NCI-H1105 treated with DMSO at 0.1 percent for 48 hours (cell line): ENCODE measurements at places on chromosomes 5 and 9.

DNA sequence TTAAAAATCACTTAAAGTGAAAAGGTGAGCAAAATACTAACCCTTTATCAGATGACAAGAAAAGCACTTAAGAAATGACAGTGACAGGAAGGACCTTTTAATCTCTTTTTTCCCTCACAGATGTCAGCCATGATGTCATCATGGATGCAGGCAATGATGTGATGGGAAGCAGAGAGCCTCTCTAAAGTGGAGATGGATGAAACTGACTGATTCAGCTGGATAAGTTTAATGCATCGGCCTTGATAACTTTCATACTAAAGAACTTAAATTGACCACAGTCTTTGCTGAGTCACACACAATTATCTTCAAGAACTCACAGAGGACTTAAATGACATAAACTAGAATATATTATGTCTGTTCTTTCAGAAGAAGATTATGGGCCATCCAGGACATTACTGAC lies 153.2 kb upstream of the FGF10 start:
- DNase-seq: no peak

- no peak for DNase-seq
Measured at GRCh38 chr5:151128817-151129216, 28.8 kb downstream of the ANXA6 start.

DNA sequence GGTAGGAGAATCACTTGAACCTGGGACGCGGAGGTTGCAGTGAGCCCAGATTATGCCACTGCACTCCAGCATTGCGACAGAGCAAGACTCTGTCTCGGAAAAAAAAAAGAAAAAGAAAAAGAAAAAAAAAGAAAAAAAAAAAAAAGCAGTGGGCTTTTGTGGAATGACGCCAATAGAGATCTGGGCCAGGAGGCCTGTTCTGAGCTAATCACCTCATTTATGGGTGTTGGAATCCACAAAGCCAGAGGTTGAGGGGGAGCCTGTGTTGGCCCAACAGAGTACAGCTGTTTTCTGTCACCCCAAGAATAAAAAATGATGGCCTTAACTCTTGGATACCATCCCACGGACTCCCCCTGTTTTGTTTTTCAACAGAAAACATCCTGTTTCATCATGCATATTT lies 18.5 kb downstream of the OSTF1 start:
- no peak for DNase-seq

DNA sequence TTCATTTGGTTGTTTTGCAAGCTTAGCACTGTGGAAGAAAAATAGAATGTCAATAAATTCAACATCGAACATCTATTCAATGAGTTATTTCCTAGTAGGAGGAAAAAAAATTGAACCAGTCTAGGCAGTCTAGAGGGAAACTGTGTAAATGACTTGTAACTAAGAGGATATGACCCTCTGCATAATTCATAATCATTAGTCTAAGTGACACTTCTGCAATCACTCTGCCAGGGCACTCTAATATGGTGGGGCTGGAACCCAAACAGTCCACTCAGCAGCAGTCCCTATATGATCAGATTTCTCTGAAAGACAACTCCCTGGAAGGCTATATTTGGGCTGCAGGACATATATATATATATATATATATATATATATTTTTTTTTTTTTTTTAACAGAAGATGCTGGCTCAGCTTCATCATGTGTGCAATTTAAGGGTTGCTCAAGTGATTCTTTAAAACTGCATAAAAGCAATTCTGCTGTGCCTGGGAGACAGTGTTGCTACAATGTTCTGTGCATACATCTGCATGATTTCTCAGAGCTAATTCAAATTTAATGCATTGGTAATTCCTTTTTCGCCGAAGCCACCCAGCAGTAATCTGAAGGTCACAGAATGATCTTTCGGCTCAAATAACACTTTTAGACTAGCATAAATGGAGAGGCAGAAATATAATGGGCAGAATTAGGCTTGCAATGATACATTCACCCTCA lies 482.1 kb upstream of the ZNF608 start:
- DNase-seq: no peak

DNA sequence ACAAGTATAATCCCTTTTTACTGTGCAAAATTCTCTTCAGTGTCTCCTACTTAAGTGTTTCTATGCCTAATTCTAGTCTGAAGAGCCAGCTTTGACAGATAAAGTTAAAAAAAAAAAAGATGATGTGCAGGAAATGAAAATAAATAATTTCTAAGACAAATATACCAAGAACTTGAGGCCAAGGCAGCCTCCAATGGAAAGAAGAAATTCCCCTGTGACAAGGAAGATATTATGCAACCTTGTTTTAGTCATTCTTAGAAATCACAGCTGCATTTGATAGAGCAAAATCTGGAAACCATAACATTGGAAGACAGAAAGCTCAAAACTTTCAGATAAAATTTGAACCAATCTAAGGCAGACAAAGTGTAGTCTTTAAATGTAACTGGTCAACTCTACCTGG lies 375.9 kb upstream of the TLE4 start:
- DNase-seq: no peak

GRCh38 chr5:173557123-173557903 lies 59.1 kb downstream of the BOD1 start:
- DNase-seq: no peak

- no peak for DNase-seq
Measured at GRCh38 chr9:73643379-73644013, 491.8 kb downstream of the ANXA1 start.

DNA sequence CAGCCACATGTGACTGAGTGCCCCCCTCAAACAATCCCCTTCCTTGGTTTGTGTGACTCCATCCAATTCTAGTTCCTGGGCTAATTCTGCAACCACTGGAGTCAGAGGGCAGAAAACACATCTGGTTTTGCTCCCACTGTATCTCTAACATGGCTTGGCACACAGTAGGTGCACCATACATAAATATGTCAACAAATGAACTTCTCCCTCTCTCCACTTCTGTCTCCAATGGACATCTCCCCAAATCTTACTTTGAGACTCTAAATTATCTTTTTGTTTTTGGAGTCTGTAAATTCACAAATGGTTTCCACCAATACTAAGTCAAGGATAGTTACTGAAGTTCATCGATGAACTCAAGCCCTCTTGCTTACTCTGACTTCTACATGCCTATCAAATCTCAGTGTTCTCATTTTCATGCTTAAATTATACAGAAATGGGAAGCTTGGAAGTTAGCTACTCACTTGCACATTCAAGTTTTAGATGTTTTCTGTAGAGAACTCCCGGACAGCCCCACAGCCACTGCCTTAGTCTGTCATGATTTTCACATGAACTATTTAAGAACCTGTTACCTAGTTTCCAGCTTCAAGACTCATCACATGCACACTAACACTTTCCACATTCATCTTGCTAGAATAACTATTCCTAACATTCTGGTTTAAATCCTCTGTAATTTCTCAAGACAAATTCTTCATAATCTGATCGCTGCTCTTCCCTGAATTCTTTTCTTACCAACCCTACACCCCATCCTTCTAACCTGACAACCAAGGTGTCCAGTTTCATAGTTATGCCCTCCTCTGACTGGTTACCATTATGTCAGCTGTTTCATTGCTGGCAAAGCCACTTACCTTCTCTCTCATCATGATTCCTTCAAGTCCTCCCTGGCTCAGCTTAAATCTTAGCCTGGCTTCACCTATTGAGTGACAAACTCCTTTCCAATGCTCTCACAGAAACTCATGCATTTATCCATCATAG lies 6.0 kb downstream of the RPL37 start:
- no peak for DNase-seq

GRCh38 chr5:170368586-170368985 lies 20.6 kb downstream of the KCNMB1 start:
- no peak for DNase-seq

- no peak for DNase-seq
Measured at GRCh38 chr9:89185980-89186379, 7.4 kb upstream of the SHC3 start.

DNA sequence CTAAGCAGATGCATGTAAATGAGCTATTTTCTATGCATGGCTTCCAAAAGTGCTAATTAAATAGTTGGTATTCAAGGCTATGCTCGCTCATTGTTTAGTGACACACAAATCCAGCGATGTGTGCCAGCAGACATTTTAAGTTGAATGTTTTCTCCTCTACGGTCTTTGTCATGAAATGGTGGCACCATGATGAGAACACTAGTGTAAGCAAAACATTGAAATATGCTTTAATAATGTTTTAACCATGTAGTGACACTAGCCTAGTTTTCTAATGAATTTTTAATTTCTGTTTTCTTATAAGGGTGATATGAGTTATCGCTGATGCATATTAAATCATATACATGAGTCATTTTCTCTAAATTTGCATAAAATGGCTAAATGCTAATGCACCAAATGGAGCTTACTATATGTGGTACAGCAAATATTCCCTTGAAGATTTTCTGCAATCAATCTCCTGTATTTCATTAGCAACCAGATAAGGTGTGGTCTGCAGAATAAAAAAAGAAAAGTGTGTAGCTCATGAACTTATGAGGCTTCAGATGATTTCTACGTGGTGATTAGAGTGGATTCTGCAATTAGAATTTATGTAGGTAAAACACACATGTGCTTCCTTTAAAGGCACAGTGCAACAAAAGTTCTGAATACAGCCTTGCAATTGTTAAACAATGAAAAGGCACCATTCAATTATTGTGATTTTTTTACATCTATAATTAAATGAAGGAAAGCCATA lies 226.6 kb downstream of the MEF2C start:
- no peak for DNase-seq

GRCh38 chr9:12697719-12698118 lies 4.5 kb downstream of the TYRP1 start:
- DNase-seq: peak; percentile 41

DNA sequence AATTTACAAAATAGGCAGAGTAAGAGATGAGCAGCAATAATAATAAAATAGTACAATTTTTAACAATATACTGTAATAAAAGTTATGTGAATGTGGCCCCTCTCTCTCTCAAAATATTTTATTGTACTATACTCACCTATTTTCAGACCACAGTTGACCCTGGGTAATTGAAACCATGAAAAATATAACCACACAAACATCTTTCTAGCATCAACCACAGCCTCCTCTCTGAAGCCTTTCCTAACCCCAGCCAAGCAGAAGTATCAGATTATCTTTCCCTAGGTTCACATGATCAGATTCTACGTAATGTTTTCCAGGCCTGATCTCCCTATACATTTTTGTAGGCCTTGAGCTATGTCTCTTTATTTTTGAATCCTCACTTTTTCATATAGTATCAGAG lies 35.2 kb downstream of the DNAH5 start:
- DNase-seq: no peak

DNA sequence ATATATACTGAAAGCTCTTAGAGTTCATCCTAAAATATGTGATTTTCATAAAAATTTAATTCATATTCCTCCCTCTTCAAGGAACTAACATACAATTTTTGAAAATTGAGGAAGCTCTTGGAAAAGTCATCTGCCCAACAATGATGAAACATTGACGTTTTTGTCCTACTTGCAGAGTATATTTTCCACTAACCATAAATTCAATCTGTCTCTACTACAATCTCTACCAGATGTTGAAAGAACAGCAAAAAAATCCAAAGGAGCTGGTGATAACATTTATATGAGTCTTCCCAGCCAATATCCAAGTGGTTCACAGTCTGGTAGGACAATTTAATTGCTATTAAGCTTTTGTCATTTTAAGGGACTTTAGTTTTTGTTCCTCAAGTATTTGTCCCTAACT lies 81.1 kb upstream of the NR3C1 start:
- no peak for DNase-seq

DNA sequence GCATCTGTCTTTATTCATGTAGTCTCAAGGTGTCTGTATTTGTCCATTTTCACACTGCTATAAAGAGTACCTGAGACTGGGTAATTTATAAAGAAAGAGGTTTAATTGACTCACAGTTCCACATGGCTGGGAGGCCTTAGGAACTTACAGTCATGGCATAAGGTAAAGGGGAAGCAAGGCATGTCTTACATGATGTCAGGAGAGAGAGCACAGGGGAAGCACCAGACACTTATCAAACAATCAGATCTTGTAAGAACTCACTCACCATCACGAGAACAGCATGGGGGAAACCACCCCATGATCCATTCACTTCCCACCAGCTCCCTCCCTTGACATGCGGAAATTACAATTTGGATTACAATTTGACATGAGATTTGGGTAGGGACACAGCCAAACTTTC lies 44.2 kb downstream of the NLN start:
- no peak for DNase-seq

DNA sequence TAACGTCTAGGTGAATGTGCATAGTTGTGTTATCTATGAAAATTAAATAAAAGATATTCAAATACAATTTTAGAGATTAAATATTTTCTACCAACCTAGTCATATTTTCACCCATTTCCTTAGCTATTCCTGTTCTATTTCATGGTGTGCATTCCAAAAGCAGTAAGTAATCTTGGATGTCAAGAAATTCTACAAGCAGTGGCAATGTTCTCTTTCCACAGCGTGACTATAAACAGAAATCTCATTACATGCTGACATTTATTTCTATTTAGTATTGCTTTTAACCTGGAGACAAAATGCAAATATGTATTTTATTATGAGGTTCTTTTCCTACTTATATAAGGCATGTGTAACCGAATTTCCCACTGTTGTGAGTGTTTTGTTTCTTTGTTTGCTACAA lies 510.0 kb downstream of the ACTL7B start:
- no peak for DNase-seq

- no peak for DNase-seq
Measured at GRCh38 chr5:171205375-171205774, 103.7 kb upstream of the TLX3 start.

- DNase-seq: no peak
Measured at GRCh38 chr9:83432104-83432627, 106.0 kb downstream of the FRMD3 start.

DNA sequence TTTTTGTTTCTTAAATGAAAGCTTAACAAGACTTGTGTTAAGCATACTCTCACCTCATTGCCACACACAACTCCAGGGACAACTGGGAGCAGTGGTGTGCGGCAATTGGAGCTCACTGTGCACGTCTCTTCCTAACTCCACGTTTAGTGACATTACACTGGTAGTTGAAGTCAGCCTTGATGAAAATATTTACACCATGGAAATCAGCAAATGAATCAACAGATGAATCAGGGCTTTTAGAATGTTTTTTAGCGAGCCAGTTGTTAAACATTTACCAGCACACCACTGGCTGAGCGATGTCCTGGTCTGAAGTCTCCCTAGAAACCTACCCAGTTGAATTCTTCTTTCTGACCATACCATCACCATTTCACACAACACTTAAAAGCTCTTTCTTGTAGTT lies 67.3 kb downstream of the KLHL3 start:
- no peak for DNase-seq

DNA sequence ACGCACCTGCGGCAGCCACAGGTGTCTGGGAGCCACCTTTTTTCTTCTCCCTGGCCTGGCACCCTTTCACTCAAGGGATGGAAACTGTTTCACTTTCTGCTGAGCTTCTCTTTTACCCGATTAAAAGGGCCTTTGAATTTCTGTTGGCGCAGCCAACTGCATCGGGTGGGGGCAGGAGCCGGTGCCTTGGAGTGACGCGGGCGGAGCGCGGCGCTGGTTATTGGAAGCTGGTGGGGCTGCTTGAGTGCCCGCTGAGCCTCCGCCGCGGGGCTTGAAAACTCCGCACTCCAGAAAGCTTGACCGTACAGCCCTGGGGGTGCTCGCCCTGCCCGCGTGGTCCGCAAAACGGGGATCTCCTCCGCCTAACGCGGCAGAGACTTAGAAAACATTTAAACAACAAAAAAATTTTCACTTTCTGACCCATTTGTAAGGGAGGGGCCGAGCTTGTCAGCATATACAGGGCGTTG lies 52.0 kb upstream of the TJP2 start:
- peak; percentile 59 for DNase-seq

GRCh38 chr9:130366072-130366471 lies 78.7 kb upstream of the ASS1 start:
- no peak for DNase-seq
